Stimulated activated CD8-positive, alpha-beta memory T cell treated with anti-CD3 and anti-CD28 coated beads, Interleukin-15, amount 100 ng/mL, for 24 hours (primary cell): ENCODE measurements at places on chromosomes 2 and 18.

DNA sequence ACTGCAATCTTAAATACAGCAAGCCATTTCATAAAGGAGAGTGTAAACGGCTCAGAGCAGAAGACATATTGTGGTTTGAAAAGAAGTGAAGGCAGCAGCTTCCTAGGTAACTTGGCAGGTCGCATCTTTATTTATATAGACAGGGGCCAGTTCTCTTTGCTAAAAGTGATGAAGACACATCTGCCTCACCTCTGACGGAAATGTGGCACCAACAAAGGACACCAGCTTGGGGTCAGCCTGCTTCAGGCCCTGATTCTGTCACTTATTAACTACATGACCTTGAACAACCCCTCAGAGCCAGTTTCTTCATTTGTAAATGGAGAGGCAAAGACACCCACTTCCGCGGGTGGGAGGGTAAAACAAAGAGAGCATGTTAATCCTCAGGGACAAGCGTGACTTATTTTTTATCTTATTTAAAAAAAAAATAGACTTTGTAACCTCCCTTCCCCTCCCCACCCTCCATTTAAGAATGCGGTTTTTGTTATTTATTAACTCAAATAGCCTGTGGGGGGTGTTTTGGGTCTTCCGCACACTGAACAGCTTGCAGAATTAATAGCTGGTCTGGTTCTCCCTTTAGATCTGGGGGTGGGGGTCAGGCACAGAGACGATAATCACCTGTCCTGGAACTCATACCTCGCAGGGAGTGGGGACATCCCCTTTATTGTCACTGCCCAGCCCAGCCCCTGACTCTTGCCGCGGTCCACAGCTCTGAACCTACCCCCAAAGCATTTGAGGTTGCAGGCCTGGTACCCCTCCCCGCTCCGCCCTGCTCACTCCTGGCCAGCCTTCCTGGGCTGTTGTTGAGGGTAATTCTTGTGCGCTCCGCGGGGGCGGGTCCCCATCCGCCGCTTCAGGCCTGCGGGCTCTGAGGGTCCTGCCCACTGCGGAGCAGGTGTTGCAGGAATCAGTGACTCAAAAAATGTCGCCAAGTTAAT lies 64.2 kb upstream of the TMEM17 start:
- DNase-seq: no peak

GRCh38 chr18:74905247-74905646 lies 303.7 kb downstream of the PTGR3 start:
- DNase-seq: no peak

- no peak for DNase-seq
These were observed 135.0 kb upstream of the ZNF804A start for GRCh38 chr2:184463102-184463865.

DNA sequence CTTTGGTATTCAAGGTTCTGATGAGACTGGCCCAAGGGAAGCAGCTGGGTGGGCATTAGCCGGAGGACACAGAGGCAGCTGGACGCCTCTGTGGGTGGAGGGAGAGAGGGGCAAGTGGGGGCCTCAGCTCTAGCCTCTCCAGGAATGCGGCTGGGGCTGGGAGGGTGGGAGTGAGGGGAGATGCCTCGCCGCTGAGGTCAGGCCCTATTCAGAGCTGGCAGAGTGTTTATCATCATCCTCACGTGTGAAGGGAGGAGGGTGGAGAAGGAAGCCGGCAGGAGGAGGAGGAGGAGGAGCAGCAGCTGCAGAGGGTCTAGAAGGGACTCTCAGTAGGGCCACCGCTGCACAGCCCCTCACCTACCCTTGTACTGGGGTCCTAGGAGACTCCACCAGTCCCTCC lies 43.1 kb downstream of the TNS1 start:
- no peak for DNase-seq

DNA sequence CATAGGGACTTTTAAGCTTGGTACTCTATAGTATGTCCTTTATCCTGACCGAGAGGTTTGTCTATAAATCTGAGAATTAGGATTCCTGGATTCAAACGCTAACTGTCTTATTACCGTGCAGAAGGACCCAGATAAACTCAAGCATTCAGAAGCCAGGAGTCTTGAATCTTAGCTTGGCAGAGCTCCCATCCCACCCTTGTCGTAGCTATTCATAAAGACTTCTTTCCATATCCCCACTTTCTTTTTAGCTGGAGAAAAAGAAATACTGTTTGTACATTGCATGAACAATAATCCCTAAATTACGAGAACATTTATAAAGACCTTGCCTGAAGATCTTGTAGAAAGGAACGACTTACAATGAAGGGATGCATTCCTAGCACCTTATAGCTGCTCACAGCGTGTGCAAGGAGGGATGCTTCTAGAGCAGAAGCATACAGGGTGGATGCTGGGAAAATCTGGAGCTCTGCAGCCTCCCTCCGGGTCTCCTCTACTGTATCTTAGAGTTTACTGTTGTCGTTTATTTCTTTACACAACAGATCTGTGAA lies 13.6 kb downstream of the EFR3B start:
- no peak for DNase-seq

GRCh38 chr18:21761471-21762115 lies 21.0 kb downstream of the MIB1 start:
- no peak for DNase-seq
